Esophagus squamous epithelium (tissue), 5 donors: ENCODE measurements at places on chromosomes 1 and 21.

- no peak for DNase-seq
Observed at GRCh38 chr1:189782295-189782694, 695.4 kb downstream of the BRINP3 start.

- DNase-seq = no peak
Observed at GRCh38 chr1:156126630-156127534, 12.4 kb downstream of the LMNA start.

DNA sequence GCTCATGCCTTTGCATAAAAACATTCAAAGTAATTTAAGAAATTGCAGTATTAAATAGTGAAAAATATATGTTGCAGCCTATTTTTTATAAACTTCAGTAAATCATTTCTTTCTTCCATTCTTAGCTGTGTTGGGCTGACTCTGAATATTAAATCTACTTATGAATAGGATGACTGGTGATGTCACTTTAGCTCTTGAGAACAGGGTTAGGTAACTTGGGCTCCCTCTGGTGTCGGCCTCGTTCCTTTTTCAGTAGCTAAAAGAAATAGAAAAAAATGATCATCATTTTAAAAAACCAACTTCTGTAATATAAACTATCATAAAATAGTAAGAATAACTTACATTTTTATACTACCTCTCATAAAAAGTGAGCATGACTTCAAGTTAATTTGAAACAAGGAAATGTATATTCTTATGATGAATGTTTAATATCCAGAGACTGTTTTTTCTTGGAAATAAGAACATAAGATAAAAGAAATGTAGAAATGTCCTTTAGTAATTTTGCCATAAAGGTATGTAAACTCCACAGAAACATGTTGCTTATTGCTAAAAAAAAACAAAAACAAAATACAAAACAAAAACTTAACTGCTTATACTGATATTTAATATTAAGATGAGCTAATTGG is 26.8 kb upstream of the NCAM2 start:
- no peak for DNase-seq

GRCh38 chr21:45523411-45524101 is 18.7 kb downstream of the SLC19A1 start:
- DNase-seq = no peak

GRCh38 chr21:28437061-28437460 is 555.6 kb downstream of the LTN1 start:
- no peak for DNase-seq

DNA sequence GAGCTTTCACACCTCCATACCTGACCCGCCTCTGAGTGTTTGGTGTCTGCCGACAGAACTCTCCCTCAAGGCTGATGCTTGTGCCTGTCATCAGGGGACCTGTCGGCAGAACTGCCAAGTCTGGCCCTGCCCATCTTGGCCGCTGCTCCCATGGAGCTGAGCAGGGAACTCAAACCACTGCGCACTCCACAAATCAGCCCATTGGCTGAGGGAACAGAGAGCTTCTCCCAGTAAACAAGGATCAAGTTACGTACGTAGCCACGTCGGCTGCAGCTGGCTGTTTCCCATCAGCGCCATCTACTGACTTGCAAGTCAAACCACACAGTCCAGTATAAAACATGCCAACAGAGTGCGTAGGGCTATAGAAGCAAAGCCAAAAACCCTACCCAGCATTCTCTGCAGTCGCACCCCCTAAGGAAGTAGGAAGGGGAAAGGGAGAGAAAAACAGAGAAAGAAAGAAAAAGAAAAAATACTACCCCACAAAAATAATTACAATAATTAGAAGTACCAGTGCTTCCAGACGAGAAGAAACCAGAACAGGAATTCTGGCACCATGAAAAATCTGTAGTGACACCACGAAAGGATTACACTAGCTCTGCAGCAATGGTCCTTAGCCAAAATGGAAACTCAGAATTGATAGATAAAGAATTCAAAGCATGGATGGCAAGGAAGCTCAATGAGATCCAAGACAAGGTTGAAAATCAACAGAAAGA is 13.1 kb downstream of the KRTAP13-1 start:
- no peak for DNase-seq
